Fibroblast of lung (primary cell): ENCODE measurements at places on chromosomes 2 and 18.

DNA sequence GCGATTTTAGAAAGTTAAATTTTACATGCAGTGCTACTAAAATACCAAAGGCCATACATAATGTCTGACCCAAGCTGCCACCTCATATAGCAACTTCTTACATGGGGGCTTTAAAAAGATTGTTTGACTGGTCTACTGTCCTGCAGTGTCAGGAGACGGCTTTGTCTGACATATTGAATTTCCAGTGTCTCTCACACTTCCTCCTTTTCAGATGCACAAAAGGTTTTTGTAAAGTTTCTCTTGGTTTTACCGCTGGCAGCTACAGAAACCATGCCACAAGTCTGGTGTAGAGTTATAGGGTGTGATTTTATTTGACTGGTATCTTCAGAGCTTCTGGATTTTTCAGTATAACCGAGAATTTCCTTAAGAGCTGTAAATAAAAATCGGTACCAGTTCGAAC, 1.1 kb upstream of the ASAP2 start:
- H3K4me3 ChIP-seq, result peak overlapping the region; percentile 66
- peaks cover 5% of the 10 kb centered on the region for H3K4me1 ChIP-seq
- H3K27me3 ChIP-seq, result no peaks in the 10 kb centered on the region
- no peaks in the 10 kb centered on the region for H3K36me3 ChIP-seq
- DNase-seq, result no peak
- no peak overlapping the region for H3K27ac ChIP-seq

DNA sequence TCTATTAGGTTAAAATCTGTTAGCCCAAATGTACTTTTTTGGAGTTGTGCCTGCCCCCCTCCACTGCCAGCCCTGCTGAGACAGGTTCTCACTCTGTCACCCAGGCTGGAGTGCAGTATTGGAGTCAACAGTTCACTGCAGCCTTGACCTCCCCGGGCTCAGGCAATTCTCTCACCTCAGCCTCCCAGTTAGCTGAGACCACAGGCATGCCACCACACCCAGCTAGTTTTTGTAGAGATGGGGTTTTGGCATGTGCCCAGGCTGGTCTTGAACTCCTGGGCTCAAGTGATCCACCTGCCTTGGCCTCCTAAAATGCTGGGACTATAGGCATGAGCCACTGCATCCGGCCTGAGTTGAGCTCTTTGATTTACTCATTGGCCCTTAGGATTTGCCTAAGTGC, 110.7 kb downstream of the ICA1L start:
- no peak overlapping the region for H3K27ac ChIP-seq
- no peaks in the 10 kb centered on the region for H3K27me3 ChIP-seq
- H3K4me1 ChIP-seq, result no peaks in the 10 kb centered on the region
- no peak overlapping the region for H3K4me3 ChIP-seq

DNA sequence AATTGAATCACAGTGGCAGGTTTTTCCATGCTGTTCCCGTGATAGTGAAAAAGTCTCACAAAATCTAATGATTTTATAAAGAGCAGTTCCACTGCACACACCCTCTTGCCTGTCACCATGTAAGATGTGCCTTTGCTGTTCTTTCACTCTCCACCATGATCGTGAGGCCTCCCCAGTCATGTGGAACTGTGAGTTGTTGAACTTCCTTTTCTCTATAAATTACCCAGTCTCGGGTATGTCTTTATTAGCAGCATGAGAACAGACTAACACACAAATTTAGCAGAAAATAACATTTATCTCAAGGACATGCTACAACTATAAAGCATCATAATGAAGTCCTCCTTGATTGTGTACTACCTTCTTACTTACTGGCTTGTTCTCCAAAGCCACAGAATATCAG, 1526.0 kb downstream of the LRP1B start:
- no peak overlapping the region for H3K4me3 ChIP-seq
- H3K4me1 ChIP-seq, result no peaks in the 10 kb centered on the region
- no peaks in the 10 kb centered on the region for H3K36me3 ChIP-seq
- no peak for DNase-seq
- no peak overlapping the region for H3K27ac ChIP-seq
- no peaks in the 10 kb centered on the region for H3K27me3 ChIP-seq

DNA sequence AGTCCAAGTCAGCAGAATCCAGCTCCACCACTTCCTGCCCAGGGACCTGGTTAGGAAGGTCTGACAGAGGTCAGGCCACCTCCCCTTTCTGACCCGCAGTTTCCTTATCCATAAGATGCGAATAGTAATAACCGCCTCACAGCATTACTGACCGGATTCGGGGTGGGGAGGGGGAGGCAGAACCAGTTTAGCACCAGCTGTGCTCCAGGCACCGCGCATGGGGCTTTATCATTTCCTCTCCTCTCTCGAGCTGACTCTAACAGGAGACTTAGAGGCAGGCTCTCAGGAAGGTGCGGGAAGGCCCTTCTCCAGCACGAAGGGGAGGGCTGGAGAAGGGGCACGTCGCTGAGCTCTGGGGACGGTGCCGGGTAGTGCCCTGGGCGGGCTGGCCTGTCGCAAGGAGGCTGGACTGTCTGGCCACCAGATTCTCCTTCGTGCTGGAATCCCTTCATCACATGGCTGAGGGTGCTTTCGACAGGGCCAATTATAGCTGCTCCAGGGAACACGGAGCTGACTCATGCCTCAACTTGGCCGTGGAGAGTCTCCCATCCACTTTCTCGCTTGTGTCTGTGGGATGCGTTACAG, 5.7 kb downstream of the EHD3 start:
- H3K27ac ChIP-seq, result peak overlapping the region; percentile 55
- peaks cover 15% of the 10 kb centered on the region for H3K4me1 ChIP-seq
- peak; percentile 56 for DNase-seq
